Cerebellar nuclear complex (tissue), 1 donor: ENCODE measurements at places on chromosomes 13 and 19.

DNA sequence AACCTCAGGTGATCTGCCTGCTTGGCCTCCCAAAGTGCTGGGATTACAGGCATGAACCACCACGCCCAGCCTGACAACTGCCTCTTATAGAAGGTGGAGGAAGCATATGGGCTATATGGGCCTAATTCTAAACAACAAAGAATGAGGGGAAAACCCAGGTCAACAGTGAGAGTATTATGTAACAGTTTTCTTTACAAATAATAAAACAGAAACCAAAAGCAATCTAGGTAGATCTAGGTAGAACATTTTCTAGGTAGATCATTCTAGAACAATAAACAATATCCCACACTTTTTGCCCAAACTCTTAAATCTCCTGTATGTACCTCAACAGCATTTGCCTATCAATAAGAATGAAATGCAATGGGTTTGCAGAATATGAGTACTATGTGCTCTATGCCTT, 267.4 kb downstream of the ABCC4 start:
- no peak for DNase-seq

GRCh38 chr19:46992699-46993535, 26.7 kb upstream of the NPAS1 start:
- peak; percentile 39 for DNase-seq

GRCh38 chr13:112806739-112807652, 117.2 kb downstream of the ATP11A start:
- no peak for DNase-seq

GRCh38 chr19:49490287-49491029, 3.0 kb downstream of the RPL13A start:
- no peak for DNase-seq

DNA sequence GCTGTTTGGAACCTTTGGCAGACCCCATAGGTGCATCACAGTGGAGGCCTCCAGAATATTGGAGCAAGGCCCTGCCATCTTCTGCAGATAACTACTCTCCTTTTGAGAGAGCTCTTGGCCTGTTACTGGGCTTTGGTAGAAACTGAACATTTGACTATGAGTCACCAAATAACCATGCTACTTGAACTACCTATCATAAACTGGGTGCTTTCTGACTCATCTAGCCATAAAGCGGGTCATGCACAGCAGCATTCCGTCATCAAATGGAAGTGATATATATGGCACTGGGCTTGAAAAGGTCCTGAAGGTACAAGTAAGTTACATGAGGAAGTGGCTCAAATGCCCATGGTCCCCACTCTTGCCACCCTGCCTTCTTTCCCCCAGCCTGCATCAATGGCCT, 782.5 kb upstream of the SLITRK6 start:
- DNase-seq: no peak

GRCh38 chr13:45826731-45827130, 24.8 kb downstream of the SIAH3 start:
- DNase-seq: no peak

GRCh38 chr13:99819967-99820366, 151.6 kb downstream of the ZIC5 start:
- DNase-seq: no peak

DNA sequence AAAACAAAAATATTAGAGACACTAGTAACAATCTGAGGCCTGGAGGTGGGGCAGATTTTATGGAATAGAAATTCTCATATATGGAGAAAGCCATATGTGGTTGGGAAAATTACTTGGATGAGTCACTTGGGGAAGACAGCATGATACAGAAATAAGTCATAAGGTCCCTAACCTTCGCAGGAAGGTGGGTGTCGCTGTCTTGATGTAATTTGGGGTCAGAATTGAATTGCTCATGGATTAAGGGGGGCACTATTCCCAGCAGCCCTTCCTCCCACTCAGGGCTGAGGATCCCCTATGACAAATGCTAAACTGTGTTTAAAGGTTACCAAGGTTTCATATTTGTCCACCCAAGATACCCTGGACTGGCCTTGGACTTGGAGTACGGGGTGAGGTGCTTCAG, 5.0 kb downstream of the RDH8 start:
- no peak for DNase-seq

DNA sequence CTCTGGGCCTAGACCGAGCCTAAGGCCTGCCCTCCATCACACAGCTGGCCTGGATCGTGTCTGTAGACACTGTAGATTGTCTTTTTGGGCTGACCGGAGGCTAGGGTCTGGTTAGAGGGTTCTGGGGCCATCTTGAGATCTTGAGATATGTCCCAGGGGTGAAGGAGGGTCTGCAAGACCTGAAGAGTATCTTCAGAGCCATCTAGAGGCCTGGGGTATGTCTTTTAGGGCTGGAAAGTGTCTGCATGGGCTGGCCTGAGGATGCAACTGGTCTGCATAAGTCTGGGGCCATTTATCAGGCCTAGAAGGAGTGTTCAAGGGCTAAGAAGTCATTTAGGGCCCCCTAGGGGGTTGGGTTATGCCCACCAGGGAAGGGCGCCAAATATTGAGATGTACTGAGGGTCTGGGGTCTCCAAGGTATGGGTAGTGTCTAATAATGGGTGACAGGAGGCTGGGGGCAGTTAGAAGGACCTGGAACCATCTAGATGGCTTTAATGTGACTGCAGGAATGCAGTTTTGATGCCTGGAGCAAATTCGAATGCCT, 555 bp downstream of the SCAF1 start:
- DNase-seq: no peak

- no peak for DNase-seq
Observed at GRCh38 chr19:46718934-46719622, 2.2 kb upstream of the PRKD2 start.

- no peak for DNase-seq
Observed at GRCh38 chr19:4173479-4174212, 8.7 kb downstream of the SIRT6 start.

GRCh38 chr13:50589651-50590054, 253.8 kb downstream of the DLEU7 start:
- no peak for DNase-seq

- DNase-seq: no peak
Observed at GRCh38 chr19:17794731-17795494, at the start of gene B3GNT3. Gene B3GNT3 (plus strand): TSS chr19:17795138. CDS start chr19:17807808, 12,670 bp downstream.

DNA sequence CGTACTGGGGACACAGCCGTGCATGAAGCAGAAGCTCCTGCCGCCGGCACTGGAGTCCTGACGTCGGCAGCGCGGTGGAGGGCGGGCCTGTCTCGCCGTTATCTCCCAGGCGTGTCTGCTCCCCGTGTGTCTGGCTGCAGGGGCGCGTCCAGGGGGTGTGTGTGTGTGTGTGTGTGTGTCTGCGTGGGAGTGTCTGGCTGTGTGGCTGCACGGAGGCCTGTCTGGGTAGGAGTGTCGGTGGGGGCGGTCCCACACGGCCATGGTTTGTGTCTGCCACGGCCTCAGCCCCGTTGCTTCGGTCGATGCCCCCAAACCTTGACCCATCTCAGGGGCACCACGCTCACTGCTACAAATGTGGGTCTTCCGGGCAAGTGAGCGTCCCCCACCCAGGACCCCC, 18.3 kb downstream of the ARID3A start:
- DNase-seq: no peak

- DNase-seq: no peak
Observed at GRCh38 chr13:22077205-22077683, 406.4 kb downstream of the FGF9 start.

DNA sequence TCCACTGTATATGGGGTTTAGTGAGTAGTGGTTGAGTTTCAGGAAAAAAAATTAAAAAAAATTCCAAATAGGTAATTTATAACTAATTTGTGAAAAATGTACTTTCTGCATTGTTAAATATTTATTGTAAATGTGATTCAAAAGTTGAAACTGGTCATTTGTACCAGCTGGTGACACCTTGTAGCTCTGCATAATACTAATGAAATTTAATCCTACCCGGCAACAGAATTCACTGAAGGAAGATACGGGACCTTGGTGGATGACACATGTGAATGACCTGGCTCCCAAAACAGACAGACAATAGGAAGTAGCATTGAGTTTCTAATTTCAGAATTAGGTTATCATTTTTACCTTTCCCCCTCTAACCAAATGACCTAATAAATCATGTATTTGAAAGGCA, 73.8 kb downstream of the SLITRK6 start:
- no peak for DNase-seq

DNA sequence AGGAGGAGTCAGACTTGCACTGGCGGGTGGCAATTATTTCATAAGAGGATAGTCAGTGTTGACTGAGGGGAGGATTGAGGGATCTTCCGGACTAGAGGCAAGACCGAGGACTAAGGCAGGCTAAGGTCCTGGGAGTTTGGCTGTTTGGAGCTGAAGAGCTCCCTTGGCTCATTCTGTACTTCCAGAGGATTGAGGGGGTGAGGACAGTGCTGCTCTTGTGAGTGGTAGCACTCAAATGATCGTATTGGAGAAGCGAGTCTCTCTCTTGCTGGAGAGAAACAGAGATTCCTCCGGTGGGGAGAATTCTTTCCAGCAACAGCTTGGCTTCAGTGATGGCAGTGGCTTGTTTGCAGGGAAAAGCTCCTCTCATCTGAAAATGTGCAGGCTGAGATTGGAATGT, 47.1 kb downstream of the ING1 start:
- no peak for DNase-seq
